Kidney capillary endothelial cell (primary cell): ENCODE measurements at places on chromosomes 6 and 20.

- no peak for DNase-seq
These were observed 534.4 kb upstream of the SLC35B3 start for GRCh38 chr6:8969747-8970146.

- no peak for DNase-seq
These were observed 67.0 kb downstream of the SRC start for GRCh38 chr20:37413023-37413334.

DNA sequence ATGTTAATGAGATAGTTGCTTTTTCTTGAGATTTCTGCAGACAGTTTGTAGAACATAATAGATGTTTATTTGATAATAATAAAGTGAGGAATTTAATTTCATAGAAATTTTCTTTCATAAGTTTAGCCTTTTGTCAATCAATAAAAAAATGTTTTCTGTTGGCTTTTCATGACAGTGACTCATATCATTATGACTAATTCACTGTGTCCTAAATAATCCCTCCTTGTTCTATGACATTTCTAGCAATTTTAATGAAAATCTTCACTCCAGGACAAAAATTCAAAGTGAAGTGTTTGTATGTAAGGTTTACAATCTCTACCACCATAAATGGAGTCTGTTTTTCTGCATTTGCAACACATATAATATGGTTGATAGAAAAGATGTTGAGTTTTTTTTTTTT is 109.9 kb downstream of the UTRN start:
- DNase-seq, result peak; percentile 39

- DNase-seq, result no peak
These were observed 30.4 kb downstream of the ZC3H12D start for GRCh38 chr6:149454346-149454848.

DNA sequence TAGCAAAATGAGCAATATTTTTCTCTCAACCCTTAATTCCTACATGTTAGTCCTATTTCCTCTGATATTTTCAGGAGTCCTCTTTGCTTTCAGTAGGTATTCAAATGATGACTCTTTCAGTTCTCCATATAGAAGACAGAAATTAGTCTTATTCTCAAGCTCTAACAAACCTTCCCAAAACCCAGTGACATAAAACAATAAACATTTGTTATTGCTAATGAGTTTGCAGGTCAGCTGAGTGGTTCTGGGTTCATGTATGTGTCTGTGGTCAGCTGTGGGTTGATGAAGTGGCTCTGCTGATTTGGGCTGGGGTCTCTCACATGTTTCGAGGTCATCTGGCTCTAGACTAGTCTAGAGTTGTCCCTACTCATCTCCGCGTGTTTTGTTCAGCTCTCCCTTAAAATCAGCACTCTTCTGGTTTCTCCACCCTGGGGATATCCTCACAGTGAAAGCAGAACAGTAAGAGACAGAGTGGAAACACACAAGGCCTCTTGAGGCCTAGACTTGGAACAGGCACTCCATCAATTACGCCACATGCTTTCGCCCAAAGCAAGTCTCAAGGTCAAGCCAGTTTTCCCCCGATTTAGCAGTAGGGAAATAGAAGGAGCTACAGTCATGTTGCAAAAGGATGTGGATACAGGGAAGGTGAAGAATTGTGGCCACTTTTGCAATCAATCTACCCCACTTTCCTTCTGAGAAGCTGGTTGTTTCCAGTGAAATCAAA is 273.0 kb downstream of the PLCB1 start:
- DNase-seq, result no peak

DNA sequence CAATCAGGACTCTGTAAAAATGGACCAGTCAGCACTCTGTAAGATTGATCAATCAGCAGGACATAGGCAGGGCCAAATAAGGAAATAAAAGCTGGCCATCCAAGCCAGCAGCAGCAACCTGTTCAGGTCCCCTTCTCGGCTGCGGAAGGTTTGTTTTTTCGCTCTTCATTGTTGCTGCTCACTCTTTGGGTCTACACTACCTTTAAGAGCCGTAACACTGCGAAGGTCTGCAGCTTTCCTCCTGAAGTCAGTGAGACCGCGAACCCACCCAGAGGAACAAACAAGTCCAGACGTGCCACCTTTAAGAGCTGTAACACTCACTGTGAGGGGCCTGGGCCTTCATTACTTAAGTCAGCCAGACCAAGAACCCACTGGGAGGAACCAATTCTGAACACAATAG is 223.2 kb upstream of the EXOC2 start:
- no peak for DNase-seq

DNA sequence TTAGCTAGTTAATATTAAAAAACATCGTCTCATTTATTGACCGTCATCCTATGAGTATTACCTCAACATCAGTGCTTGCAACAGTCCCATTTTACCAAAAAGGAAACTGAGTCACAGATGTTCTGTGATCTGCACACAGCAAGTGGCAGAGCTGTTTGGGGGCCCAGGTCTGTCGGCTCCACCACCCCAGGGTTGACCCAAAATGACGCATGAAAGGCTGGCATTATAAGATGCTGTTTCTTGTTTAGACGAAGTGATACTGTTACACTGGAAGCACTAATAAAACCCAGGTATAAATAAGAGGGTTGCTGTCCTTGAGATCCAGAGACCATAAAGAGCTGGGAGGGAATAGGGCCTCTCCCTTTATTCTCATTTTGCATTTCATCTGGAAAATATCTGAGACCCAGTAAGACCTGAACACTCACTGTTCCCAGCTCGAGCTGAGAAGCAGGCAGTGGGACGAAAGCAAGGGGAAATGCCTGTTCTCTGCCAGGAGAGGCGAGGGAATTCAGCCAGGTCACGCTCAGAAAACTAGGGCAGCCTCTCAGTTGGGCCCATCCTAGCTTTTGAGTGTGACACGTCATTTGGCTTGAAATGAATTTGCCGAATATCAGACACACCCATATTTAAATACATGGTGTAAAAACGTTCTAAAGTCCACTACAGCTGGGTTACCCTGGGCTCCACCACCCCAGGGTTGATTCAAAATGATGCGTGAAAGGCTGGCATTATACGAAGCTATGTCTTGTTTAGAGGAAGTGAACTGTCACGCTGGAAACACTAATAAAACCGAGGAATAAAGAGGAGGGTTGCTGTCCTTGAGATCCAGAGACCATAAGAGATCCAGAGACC is 1.4 kb upstream of the MICAL1 start:
- no peak for DNase-seq

DNA sequence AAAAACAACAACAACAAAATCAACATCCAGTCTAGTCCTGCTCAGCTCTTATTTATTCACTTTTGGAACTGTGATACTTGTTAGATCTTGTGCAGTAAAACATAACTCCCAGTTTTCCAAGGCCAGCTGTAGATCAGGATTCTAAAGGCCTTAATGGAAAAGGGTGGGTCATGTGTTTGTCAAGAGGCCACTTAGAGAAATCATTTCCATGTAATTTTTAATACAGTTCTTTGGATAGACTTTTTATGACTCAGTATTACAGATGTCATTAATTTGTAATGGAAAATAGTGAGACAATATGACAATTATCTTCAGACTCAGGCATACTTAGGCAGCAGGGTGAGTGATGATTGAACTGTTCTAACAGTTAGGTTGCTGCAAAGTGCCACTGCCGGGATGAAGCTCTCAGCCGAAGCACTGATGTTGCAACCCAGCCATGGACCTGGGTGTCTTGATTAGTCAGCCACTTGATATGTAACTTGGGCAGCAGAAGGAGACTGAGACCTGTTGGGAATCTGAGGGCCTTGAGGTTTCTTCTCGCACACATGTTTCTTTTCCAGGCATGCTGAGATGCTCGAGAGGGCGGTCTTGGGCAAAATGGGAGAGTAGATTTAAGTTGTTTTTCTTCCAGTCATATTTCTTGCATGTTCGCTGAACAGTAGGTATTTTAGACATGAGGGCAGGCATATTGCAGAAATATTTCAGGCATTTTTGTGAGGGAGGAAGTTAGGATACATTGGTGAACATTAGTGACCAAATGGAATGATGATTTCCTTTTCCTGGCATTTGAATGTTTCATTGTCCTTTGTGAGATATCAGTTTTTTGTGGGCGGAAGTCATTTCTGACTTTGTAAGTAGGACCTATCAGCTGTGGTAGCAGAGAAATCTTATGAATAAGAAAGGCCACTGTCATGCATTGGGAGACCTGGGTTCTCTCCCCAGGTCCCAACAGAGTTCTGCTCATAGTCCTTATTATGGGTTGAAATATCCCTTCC is 52.3 kb downstream of the SLX4IP start:
- DNase-seq, result peak; percentile 58

GRCh38 chr20:52918311-52918710 is 53.8 kb upstream of the TSHZ2 start:
- DNase-seq, result no peak

GRCh38 chr20:37538003-37538402 is 10.3 kb upstream of the BLCAP start:
- no peak for DNase-seq

- DNase-seq, result no peak
These were observed 84.6 kb downstream of the PDE7B start for GRCh38 chr6:135935941-135936601.

- no peak for DNase-seq
These were observed 41.3 kb downstream of the TXLNB start for GRCh38 chr6:139250296-139251044.

DNA sequence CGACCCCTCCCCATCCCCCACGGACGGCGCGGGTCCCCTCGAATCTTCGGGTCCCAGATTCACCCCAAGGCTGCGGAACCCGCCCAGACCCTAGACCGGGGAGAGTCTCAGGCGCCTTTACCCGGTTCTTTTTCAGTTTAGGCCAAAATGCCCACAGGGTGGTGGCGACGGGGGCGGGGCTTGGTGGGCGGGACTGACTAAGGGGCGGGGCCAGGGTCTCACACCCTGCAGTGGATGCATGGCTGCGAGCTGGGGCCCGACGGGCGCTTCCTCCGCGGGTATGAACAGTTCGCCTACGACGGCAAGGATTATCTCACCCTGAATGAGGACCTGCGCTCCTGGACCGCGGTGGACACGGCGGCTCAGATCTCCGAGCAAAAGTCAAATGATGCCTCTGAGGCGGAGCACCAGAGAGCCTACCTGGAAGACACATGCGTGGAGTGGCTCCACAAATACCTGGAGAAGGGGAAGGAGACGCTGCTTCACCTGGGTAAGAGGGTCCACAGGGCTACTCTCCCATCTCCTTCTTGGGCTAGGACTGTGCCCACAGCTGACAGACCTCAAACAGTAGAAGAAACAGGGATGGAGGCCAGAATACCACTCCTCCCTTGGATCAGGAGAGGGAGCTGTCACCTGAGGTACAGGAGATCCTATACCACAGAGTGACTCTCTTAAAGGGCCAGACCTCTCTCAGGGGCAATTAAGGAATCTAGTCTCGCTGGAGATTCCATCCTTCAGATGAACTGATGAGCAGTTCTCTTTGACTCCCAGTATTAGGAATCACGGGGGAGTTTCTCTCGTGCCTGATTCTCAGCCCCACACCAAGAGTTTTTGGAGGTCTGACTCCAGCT is 942 bp downstream of the HLA-E start:
- peak; percentile 57 for DNase-seq

DNA sequence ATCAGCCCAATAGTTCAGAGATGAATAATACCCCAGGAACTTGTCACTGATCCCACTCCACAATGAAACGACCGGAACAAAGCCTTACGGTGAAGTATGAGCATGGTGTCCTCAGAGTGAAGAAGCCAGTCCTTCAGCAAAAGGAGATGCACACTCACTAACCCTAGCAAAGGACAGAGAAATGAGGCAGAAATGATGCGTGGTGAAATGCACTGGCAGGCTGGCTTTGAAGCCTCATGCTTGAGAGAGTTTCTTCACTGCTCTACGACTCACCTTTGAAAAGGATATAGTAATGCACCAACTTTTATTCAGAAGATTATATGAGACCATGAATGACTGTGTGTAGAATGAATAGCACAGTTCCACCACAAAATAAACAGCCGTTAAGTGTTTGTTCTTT is 74.8 kb downstream of the PHACTR1 start:
- DNase-seq, result peak; percentile 7

DNA sequence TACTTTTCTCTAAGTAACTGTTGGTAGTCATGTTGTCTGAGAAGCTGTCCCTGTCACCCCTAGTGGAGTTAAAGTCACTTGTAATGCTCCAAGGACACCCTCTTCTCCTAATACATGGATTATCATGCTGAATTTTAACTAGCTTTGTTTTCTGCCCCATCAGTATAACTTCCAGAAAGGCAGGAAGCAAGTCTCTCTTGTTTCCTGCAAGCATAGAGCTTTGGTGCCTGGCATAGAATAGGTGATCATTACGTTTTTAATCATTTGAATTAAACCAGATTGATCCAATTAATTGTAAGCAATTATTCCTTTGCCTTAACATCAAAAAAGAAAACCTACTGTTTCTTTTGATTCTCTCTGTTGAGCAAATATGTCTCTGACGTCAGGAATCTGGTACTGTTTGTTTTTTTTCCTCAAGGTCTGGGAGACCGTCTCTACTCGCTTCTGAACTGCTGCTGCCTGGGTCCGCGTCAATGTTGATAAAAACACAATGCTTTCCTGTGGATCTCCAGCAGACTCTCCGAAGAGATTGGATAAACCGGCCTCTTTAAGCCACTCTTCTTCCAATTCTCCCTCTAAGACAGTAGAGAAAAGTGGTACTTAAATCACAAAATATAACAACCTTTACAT is 71.8 kb downstream of the ARHGAP18 start:
- DNase-seq, result no peak

DNA sequence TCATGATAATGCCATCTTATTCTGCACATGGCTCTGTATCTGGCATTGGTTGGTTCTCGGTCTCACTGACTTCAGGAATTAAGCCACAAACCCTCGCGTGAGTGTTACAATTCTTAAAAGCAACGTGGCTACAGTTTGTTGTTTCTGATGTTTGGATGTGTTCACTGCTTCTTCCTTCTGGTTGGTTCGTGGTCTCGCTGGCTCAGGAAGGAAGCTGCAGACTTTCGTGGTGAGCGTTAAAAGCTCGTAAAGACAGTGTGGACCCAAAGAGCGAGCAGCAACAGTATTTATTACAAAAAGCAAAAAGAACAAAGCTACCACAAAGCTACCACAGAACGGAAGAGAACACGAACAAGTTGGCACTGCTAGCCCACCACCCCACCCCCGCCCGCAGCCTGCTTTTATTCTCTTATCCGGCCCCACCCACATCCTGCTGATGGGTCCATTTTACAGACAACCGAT is 51.1 kb downstream of the MYLIP start:
- no peak for DNase-seq

DNA sequence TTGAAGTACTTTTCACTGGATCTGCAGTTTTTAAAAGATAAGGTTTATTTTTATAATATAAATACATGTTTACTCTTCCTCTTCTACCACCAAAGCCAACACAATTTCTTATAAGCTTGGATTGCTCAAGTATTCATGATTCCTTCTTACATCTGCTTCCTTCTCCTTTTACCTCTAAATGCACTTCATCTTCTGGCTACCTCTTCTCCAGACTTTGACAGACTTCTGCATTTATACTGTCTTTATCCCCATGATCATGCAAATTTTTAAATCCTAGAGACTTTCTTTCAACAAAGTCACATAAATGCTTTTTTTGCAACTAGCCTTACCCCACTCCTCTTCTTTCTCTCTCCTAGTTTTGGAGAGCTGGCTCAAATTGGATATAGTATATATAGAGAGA is 142.9 kb downstream of the TFAP2B start:
- no peak for DNase-seq

GRCh38 chr6:7887278-7887991 is 23.2 kb downstream of the TXNDC5 start:
- DNase-seq, result no peak
